ENCODE measurements at places on chromosomes 1 and 21.

DNA sequence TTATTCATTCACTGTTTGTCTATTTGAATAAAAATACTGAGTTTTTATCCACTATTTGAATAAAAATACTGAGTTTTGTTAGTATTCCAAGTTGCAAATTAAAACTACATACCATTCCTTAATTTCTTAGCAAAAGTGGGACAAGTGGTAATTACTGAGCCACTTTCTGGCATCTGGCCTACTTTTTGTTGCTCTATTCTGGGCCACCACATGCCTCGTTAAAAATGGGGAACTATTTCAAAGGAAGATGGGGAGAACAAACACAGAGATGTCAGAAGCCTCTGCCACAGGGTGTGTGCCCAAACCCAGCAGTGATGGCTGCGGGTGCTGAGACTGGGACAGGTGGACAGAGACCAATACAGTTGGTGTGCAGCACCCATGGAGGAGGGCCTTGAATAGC is 14.6 kb downstream of the PIGP start:
- no peak for DNase-seq

GRCh38 chr1:20634594-20635084 is 1.4 kb downstream of the PINK1 start:
- DNase-seq = peak; percentile 80

DNA sequence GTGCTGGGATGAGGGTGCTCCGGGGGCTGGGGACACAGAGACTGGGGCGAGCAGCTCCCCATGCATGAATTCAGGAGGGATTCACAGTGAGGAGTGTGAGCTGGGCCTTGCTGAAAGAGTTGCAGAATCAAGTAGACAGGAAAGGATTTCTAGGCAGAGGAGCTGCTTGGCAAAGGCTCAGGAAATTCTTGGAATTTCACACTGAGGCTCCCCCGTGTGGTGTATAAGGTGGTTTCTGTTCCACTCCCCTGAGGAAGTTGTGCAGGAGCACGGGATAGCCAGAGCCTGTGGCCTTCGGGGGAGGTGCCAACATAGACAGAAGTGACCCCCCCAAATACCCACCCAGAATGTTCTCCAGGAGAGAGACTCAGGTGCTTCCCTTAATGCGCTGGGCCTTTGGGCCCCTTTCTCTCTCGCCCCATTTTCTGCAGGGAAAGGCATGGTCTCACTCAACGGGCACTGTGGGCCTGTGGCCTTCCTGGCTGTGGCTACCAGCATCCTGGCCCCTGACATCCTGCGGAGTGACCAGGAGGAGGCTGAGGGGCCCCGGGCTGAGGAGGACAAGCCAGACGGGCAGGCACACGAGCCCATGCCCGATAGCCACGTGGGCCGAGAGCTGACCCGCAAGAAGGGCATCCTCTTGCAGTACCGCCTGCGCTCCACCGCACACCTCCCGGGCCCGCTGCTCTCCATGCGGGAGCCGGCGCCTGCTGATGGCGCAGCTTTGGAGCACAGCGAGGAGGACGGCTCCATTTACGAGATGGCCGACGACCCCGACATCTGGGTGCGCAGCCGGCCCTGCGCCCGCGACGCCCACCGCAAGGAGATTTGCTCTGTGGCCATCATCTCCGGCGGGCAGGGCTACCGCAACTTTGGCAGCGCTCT is 58.5 kb upstream of the ACTL8 start:
- DNase-seq = peak; percentile 55

DNA sequence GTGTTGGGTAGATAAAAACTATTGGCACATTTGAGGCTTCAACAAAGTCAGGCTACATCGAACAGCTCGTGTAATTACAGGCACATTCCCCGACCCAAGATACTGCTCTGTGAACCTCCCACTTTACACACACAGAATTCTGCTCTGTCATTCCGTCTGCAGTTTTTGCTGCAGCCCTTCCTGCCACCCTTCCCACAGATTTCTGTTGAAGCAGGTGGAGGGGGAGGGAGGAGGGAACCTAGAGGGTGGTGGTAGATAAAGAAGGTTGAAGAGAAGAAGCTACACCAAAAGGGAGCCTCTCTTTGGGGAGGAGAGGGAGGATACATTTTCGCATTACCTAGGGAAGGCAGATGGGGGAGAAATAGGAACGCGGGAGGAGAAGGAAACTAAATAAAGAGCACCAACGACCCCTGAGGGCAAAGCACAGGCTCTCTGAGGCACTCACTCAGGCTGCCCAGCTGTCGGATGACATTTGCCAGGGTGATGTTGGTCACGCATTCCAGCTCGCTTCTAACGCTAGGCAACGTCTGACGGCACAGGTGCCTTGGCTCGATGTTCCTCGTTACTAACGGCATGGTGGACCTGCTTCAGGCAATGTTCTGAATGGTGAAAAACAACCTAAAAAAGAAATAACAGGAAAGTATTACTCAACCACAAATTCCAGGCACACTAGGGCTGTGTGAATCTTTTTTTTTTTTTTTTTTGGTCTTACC is 36.0 kb downstream of the GPR3 start:
- DNase-seq = no peak

GRCh38 chr1:66982561-66983260 is 57.9 kb downstream of the MIER1 start:
- DNase-seq = no peak

DNA sequence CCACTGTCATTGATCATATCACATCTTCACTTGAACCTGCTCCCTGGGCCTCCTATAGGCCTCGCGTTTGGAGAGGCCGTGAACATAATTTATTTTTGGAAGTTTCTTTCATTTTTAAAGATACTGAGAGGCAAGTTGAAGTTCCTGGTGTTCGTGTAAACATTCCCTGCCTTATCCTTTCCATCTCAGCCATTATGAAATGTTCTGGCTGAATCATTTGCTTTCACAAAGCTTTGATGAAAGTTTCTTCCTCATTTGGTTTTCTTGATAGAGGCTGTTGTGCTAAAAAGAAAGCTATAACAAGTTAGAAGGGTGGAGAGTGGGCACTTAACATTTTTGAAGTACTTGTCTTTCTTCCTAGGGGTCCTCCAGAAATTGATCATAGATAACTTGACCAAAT is 15.5 kb downstream of the CAMTA1 start:
- DNase-seq = no peak

DNA sequence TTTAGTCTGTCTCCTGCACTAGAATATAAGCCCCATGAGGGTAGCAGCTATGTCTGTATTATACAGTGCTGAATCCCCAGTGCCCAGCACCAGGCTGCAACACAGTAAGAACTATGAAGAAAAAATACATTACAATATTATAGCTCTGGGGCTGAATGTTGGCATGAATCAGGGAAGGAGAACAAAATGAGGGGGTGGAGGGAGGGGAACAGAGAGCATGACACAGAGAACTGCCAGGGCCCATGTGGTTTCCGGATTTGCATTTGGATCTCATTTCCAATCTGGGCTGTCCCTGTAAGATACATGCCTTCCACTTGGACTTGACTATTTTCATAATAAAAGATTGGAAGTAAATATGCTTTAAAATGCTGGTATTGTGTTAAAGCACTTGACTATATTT is 35.8 kb downstream of the C1orf198 start:
- no peak for DNase-seq

GRCh38 chr1:167599957-167600581 is 30.0 kb upstream of the RCSD1 start:
- DNase-seq = peak; percentile 12

GRCh38 chr1:66243548-66244130 is 290.3 kb upstream of the SGIP1 start:
- DNase-seq = no peak

GRCh38 chr21:44428281-44428960 is 26.9 kb upstream of the LRRC3 start:
- DNase-seq = peak; percentile 52

DNA sequence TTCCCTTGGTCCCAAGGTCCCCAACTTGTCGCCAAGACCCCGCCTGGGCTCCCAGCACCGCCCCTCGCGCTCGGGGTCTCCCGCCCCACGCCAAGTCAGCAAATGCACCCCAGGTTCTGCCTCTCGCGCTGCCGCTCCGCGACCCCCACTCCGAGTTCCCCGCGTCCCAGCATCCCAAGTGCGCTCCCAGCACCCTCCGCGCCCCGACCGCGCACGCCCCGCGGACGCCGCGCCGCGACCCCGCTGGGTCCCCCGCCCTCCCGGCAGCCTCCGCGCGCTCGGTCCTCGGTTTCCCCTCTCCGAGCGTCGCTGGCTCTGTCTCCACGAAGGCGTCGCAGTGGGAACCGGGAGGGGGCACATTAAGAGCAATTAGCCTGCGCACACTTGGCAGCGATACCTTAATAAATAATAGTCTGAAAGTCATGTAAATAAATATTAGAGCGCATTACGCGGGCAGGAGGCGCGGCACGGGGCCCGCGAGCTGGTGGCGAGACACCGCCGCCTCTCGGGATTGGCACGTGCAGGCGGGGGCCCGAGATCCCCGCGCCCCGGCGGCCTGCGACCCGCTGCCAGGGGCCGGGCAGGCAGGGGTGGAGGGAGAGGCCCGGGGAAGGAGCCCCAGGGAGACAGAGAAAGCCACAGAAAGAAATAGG is 75.9 kb downstream of the VWA5B1 start:
- DNase-seq = no peak

GRCh38 chr1:179229214-179230140 is at the start of gene ABL2:
ABL2 (minus strand) TSS chr1:179229677; CDS start chr1:179229397, 280 bp downstream.
- DNase-seq = peak; percentile 60

GRCh38 chr1:226443033-226443432 is 35.1 kb upstream of the PARP1 start:
- DNase-seq = peak; percentile 59

DNA sequence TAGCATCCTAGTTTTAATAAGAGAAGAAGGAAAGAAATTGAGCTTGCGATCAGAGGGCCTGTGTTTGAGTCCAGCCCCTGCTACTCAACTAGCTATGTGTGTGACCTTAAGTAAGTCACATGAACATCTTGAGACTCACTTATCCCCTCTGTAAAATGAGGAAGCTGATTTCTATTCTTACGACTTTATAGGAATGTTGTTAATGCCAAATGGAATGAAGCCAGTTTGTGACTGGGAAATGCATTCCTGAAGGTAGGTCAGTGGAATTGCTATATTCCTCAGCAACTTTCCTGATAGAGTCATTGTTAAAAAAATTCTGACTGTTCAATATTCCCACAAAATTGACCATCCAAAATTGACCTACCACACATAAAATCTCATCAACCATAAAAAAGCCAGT is 14.9 kb downstream of the FASLG start:
- no peak for DNase-seq

DNA sequence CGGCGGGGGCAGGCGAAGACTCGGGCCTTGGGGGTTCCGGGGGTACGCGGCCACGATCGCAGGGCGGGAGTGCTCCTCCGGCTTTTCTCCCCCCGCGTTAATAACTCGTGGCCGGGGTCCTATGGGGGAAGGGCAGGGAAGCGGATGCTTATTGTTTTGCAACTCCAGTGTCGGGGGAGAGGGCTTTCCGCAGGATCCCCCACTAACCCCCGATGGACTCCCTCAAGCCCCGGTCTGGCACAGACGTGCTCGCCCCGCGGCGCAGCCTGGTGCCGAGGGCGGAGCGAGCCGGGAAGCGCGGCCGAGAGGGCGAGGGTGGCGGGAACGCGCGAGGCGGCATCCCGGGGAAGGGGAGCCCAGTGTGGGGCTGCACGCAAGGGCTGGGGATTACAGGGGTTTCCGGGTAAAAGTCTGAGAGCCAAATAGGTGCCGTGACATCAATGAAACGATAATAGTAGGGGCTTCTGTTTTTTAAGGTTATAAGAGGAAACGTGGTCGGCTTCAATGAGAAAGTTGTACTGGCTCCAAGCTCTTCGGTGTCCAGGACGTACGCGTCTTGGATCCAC is 772 bp downstream of the UCK2 start:
- DNase-seq = peak; percentile 72

GRCh38 chr21:35905963-35906345 is 154.4 kb downstream of the SETD4 start:
- no peak for DNase-seq

DNA sequence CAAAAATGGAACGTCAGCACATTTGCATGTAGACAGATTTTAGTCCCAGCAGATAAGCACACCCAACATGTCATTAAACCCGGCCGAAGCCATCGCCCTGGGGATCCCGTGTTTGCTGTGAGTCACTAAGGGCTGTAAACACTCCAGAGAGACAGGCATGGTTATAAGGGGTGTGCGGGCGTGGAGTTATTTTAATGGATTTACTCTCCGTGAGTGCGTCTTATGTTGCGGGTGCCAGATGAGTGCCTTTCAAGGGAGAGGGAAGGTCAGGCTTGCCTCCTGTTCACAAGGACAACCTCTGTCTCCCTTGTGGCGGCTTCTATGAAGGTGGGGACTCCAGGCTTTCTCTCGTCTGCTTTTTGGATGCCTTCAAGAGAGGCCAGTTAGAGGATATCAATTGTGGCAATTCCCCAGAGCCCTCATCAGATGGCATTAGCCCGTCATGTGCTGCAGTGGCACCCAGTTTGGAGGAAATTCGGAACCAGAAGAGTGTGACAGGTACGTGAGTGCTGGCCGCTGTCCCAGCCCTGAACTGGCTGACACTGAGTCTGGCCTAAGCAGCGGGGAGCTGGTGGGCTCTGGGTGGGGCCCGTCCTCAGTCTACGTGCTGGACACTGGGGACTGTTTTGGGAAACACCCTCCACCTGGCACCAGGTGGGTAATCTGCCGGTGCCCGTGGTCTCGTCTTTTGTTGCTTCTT is 223.8 kb upstream of the TMEM51 start:
- DNase-seq = peak; percentile 79

GRCh38 chr1:201149400-201149799 is 4.9 kb downstream of the TMEM9 start:
- peak; percentile 22 for DNase-seq

DNA sequence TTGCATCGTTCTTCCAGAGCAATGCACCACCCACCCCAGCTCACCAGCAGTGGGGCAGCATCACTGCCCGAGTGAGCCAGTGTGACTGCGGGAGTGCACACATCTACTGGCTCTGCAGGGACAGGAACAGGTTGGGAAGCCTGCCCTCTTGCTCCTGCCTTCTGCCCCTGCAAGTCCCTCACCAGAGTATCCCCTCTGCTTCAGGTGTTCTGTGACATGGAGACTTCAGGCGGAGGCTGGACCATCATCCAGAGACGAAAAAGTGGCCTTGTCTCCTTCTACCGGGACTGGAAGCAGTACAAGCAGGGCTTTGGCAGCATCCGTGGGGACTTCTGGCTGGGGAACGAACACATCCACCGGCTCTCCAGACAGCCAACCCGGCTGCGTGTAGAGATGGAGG is 4.2 kb downstream of the ANGPTL7 start:
- DNase-seq = no peak

DNA sequence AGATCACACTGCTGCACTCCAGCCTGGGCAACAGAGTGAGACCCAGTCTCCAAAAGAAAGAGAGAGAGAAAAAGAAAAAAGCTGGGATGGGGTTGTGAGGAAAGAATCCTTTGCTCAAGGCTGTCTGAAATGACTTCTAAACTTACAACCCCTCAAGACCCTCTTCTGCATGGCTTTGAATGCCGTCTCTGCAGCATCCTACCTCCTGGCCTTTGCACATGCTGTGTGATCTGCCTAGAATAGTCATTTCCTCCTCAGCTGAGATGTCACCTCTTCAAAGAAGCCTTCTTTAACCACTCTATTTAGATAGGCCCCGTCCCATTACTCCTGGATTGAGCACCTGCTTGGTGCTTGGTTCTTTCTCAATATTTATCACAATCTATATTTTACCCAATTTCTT is 17.4 kb upstream of the TRIM63 start:
- DNase-seq = no peak

All from Daoy (cell line).